ENCODE measurements at places on chromosomes 13 and 19.

- peak; percentile 97 for DNase-seq
These were observed 49.7 kb downstream of the COMP start for GRCh38 chr19:18741124-18742121.

GRCh38 chr19:55289117-55289796 is 5.5 kb downstream of the BRSK1 start:
- no peak for DNase-seq

- no peak for DNase-seq
These were observed 32.5 kb downstream of the BRD4 start for GRCh38 chr19:15299568-15300409.

DNA sequence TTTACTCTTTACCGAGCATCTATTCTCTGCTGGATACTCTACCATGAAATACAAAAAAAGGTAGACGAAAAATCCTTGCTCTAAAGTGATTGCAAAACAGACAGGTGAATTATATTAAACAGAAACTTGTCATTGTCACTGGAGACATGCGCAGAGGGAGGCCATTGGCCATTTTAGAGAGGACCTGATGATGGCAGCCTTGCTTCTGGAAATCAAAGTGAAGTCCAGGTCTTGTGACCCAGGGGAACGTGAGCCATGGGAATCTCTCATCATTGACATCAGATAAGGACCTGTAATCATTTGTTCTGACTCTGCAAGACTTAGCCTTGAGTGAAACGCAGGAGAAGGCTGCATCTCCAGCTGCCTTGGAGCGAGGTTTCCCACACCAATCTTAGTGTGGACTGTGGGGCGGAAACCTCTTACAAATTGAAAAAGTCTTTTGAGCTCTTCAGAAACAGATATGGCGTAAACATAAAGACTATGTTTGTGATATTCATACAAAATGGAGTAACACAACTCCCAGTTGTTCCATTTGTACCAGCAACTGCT is 16.8 kb upstream of the SLC46A3 start:
- no peak for DNase-seq

DNA sequence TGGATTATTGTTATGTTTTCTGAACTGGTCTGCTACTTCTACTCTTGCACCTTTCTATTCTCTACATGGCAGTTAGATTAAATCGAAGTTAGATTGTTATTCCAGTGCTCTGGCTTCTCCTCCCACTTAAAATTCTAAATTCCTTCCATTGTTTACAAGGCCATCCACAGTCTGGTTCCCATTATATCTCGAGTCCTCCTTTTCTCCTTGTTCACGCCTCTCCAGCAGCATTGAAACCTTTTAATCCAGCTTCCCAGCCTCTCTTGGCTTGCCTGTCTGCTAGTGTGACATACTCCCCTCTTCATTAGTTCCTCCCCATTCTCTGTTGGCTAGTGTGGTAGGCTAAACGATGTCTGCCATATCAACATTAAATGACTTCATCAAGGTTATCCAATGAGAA is 54.5 kb downstream of the DNAJC15 start:
- no peak for DNase-seq

DNA sequence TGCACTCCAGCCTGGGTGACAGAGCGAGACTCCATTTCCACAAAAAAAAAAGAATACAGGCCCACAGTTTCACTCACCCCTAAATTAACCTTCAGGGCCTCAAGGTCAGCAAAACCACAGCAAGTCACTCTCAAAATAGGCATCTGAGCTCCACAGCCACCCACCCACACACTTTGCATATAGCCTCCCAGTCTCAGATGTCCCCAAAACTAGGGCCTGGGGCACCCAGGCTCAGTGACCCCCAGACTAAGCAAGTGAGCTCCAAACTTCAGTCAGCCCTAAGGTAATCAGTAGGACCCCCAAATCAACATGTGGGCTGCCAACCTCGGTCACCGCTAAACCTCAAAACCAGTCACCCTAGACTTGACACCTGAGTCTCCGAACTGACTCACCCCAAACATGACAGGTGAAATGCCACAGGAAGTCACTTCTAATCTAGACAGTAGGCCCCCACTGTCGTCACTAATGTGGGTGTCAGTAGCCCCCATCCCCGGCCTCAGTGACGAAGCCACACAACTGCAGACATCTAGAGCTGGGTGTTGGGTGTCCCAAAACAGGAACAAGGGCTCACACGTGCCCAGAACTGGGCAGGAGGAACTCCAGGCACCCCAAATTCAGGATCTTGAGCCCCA is 13.9 kb downstream of the RABAC1 start:
- no peak for DNase-seq

DNA sequence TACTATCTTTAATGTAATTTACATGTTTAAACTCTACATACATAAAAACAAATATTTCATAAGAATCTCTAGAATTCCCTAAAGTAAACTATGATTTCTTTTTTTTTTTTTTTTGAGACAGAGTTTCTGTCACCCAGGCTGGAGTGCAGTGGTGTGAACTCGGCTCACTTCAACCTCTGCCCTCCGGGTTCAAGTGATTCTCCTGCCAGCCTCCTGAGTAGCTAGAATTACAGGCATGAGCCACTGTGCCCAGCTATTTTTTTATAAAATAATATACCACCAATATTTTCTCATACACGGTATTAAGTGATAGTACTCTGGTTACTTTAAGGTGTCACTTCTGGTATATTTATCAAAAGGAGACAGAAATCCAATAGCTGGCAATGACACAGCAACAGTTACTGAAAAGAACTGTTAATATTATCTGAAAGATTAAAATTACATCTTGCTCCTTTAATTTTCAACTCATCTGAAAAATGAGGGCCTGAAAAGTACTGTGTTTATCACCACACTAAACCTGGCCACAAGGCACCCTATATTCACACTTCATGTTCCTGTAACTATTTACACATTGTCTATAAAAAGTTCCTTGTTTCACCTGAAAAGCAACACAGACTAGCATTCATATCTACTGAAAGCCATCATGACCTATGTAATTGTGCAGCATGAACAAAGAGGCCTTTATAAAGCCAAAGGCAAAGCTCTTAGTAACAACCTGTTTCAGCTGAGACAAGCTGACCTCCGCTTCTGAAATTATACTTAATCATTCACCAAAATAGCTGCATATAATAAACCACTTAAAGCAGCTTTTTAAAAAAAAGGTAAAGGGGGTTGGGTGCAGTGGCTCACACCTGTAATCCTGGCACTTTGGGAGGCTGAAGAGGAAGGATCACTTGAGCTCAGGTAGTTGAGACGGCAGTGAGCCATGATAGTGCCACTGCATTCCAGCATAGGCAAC is 106.1 kb downstream of the SLC25A15 start:
- peak; percentile 80 for DNase-seq

GRCh38 chr19:40976134-40976533 is 14.9 kb upstream of the CYP2B6 start:
- no peak for DNase-seq

DNA sequence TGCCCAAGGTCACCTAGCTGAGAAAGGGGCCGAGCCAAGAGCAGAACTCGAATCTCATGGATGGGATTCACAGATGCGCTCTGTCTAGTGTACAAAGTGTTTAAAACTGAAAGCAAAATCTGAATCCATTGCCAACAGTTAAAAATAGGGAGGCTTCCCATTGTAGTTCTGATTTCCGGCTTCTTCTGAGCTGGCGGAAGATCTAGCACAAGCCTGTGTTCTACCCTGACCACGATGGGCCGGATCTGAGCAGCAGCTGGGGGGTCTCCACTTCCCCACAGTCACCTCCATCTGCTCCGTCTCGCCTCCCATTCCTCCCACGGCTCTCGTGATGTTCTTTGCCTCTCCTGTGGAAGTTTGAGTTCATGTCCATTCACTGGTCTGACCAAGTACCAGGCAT is 2.4 kb downstream of the CACNG8 start:
- no peak for DNase-seq

GRCh38 chr19:46025835-46026234 is 3.0 kb upstream of the PGLYRP1 start:
- no peak for DNase-seq

DNA sequence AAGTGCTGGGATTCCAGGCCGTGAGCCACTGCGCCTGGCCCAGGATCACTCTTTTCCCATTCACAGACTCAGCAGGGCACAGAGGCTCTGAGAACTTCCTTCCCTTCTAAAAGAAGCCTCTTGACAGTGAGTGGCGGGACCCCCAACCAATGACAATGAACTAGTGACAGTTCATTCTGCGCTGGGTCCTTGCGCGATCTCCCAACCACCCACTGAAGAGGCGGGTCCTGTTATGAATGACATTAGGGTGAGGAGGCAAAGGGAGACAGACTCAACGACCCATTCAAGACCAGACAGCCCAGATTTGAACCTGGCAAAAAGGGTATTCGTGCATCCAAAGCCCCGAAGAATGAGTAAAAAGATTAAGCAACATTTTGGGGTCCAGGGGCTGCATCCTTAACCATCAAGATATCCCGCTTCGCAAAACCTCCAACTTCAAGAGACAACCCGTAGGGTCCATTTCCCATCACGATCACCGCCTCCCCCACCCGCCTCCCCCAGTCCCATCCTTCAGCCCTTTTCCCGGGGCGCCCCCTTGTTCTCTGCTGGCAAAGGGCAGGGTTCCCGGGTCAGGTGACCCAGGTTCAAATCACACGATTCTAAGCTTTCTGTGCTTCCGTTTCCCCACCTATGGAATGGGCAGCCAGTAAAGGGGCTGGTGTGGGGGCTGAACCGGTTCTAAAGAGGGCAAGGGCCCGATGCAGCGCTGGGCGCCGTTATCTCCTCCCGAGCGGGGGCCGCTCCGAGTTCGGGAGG is 719 bp downstream of the SUGP2 start:
- peak; percentile 95 for DNase-seq

DNA sequence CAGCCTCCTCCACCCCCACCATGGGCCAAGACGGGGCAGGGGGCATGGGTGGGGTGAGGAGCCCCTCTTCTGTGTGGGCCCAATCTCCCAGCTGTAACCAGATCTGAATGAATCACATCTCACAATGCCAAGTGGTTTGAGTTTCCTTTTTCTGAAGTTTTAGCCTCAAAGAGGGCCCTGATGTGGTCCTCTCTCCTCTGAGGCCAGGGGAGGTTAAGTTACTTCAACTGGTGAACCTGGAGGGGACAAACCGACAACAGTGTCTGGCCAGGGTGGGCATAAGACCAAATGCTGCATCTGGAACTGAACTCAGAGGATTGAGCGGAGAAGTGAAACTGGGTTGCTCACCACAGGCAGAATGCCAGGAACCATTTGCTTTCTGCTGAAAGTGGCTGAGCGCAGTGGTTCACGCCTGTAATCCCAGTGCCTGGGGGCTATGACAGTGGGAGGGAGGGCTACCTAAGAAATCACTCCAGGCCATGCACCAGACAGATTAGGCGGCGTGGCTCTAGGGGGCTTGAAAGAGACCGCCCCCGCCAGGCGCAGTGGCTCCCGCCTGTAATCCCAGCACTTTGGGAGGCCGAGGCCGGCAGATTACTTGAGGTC is 15.4 kb upstream of the IRGC start:
- no peak for DNase-seq

DNA sequence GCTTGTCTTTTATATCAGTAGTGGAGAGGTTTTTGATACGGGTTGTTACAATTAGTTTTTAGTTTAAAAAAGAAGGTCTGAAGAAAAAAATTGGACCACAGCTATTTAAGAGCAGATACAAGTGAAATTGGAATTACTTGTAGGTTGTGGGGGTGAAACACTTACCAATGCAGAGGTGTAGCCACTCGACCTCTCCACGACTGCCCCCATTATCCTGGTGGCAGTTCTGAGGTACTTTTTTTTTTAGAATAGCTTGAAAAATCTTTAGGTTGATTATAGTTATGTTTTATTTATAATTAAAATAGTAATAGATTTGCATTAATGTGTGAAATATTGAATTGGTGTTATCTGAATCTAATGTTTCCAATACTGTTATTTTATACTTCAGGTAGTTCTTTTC is 60.7 kb downstream of the PAN3 start:
- no peak for DNase-seq

- DNase-seq: no peak
These were observed 47.5 kb downstream of the COLGALT1 start for GRCh38 chr19:17602872-17603510.

GRCh38 chr13:44899967-44900366 is 89.3 kb downstream of the NUFIP1 start:
- DNase-seq: peak; percentile 87

- DNase-seq: no peak
These were observed 103.1 kb upstream of the RNF113B start for GRCh38 chr13:98280176-98280510.

DNA sequence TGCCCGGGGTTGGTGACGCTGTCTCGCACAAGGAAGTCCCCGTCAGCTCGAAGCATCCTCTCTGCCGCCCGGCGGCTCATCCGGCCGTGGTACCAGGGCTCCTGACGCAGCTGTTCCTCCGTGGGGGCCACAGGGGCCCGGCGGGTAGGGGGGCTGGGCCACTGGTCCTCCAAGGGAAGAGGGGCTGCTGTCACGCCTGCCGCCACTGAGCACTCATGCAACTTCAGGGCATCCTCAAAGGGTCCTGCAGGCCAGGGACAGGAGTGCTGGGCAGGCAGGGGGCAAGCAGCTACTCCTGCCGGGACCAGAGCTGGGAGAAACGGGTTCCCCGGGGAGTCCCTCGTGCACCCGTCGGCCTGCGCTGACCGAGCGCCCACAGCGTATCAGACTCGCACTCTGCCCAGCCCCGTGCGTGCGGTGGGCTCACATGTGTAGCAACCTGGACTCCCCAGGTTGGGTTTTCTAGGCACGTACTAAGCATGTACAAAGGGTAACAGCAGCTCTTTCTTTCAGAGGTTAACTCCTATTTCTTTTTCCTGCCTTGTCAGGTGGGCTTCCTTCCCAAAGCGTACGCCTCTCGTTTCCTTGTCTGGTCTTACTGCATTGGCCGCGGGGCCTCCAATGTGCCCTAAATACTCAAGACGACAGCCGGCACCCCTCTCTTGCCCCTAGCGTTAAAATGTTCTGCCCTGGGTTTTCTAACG is 13.4 kb upstream of the C2CD4C start:
- DNase-seq: no peak

GRCh38 chr13:51557438-51557837 is 26.8 kb upstream of the WDFY2 start:
- no peak for DNase-seq

DNA sequence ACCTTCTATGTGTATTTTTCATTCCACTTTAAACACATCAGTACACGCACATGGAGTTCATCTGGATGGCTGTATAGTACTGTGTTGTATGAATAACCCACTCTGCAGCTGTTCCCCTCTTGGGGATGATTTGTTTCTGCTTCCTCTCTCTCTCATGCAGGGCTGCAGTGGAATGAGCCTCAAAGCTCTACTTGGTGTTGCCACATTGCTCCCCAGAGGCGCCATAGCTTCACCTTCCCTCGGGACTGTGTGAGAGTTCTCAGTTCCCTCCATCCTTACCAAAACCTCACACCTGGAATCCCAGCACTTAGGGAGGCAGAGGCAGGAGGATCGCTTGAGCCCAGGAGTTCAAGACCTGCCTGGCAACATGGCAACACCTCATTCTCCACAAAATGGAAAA is 28.4 kb upstream of the GPR183 start:
- no peak for DNase-seq

DNA sequence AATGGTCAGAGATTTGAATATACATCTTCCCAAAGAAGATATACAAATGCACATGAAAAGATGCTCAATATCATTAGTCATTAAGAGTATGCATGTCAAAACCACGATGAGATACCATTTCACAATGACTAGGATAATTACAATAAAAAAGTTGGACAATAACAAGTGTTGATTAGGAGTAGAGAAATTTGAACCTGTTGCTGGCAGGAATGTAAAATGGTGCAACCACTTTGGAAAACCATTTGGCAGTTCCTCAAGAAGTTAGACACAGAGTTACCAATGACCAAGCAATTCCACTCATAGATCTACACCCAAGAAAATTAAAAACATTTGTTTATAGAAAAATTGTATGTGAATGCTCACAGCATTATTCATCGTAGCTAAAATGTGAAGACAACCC is 33.2 kb upstream of the STARD13 start:
- no peak for DNase-seq
